G401 (cell line): ENCODE measurements at places on chromosomes 3 and 15.

GRCh38 chr3:175193815-175194518 lies 334.8 kb downstream of the NAALADL2 start:
- DNase-seq, result peak; percentile 4

DNA sequence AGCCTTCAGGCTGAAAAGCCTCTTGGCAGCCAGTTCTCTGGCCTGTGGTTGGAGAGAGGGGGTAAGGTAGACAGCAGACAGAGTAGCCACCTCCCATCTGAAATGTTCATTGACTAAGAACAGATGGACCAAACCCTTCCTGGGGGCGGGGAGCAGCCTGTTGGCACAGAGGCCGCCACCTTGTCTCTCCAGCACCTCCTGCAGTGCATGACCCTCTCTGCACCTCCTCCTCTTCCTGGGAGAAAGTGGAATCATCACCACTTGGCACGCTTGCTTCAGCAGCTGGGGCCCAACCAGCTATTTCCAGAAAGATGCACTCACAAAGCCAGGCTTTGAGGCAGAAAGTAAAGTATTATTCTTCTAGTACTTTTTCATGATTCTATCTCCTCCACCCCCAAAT lies 313.4 kb upstream of the CHRM5 start:
- DNase-seq, result no peak

- DNase-seq, result no peak
Observed at GRCh38 chr3:108060331-108060730, 30.5 kb downstream of the CD47 start.

DNA sequence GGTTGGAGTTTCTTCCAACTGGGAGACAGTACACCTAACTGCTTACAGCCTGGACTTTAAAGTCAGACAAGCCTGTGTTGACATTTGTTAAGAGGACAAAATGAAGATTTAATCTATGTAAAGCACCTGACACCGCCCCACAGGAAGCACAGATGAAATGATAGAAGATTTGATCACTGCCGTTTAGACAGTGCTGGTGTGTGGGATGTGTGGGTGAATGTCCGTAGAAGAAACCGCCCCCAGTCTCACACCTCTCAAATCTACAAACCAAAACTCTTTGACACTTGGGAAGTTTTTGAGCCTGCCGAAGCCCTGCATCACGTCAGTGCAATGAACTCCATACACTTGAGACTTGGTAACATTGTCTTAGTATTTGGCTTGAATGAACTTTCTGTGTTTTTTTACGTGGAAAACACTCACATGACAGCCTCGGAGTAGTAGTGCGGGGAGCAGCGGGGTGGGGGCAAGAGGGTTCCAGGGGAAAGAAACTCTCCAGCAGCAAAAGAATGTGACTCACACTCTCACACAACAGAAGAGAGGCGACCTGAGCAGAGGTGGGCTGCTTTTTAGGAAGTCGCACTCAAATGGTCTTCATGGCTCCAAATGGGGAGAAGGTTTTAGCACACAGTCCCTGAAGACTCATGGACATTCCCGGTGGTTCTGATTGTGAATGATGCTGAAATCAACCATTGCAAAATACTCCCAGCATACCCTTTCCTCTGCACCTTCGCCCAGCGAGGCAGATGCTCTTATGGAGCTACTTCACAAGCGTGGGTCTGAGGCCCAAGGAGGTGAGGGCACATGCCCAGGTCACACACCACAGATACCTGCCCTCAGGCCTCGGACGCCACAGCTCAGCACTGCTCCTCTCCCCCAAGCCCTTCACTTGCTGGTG lies 79.2 kb downstream of the SRGAP3 start:
- DNase-seq, result no peak

DNA sequence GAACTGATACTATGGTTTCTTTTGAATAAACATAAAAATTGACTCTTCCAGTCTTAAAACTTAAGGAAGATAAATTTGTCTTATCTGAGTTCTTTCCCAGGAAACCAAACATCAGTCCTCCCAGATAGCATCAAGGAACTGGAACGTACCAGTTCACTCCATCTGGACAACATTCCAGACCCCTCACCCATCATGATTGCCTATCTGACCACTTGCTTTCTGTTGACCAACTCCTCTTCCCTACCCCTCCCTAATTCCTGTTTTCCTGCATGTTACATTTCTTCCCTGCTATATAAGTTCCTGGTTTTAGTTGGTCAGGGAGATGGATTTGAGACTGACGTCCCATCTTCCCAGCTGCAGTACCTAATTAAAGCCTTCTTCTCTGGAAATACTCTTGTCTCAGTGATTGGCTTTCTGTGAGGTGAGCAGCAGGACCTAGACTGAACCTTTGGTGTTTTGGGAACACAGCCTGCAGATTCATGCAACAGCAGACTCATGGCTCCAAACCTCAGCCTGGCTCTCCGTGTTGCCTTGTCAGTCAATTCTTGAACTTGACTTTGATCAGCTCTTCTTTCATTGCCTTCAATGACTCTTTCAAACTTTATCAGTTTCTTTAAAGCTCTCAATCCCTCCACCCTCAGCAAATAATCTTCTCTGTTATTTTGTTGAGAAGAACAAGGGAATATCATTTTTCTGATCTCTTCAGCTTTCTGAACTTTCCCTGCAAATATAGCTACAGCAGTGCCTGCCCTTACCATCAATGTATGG lies 123.6 kb downstream of the RPL22L1 start:
- no peak for DNase-seq

DNA sequence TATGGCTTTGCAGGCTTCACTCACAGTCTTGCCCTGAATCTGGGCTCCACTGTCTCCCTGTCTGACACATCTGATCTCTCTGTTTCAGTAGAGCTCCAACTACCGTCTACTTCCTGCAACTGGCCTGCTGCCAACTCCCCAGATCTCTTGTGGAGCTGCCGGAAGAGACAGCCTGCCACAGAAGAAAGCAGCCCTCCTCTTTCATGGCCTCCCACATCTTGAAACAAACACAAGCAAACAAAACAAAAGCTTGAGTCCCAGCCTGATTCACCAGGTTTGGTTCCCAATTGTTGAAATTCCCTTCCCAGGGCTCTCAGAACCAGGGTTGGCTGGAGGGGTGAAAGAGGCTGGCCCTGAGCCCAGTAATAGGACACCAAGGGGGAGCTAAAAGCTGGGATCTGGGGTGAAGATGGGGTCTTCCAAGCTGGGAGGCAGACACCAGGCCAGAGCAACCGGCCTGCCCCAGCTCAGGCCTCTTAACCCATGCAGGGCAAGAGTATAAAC lies 55.3 kb upstream of the CA12 start:
- peak; percentile 78 for DNase-seq

GRCh38 chr3:46481636-46482035 lies 16.1 kb upstream of the RTP3 start:
- DNase-seq, result no peak

GRCh38 chr3:183825456-183826161 lies at the start of gene MAP6D1:
MAP6D1 (minus strand) TSS chr3:183825577; CDS start chr3:183825547, 30 bp downstream.
- DNase-seq, result peak; percentile 69

DNA sequence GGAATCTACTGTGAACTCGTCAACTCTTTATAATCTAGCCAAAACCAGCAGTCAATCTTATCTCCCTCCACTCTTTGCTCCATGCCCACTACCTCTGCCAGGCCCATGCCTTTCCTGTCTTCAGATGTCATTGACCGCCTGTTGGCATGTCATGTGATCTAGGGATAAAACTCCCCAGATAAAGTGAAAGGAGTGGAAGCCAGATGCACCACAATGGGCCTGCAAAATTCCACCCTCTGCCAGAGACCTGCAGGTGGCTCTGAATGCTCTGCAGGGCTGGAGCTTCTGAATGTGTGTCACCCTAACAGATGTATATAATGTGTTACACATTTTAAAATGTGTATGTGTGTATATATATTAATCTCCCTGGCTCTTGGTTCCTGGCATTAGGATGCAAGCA lies 2.3 kb upstream of the CCR3 start:
- no peak for DNase-seq

DNA sequence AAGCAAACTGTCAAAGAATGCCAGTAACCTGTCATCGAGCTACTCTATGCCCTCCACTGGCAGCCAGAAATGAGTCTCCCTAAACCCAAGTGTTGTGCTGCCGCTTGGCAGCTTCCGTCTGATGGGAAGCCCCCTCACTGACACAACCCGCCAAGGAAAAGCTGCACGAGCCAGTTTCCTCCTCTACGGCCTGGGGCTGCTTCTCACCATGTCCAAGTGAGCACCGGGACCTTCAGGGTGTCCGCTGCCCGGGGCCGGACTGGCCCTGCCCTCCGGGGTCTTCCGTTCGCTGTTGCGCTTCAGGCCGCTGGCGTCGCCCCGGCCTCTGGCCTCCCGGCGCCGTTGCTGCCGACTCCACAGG lies 490 bp downstream of the TOMM70 start:
- DNase-seq, result peak; percentile 14

GRCh38 chr3:24191801-24192403 lies 246.8 kb downstream of the NR1D2 start:
- no peak for DNase-seq

- DNase-seq, result peak; percentile 48
Observed at GRCh38 chr3:43155464-43156121, 49.7 kb upstream of the POMGNT2 start.

DNA sequence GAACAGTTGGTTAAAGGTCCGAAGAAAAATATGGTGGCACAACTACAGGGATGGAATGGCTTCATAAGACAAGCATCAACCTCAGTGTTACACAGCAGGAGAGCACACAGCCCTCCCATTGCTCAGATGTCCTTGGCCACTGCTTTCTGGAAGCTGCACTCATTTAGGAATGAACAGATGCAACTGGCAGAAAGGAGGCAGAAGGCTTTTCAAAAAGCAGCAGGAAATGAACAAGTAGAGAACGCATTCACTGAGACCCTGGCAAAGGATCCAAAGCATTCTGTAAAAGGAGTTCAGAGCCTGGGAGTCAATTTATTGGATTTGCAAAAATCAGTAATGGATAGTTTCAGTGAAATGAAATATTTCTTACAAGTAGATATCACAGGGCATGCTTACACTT lies 101.1 kb downstream of the PDZRN3 start:
- peak; percentile 23 for DNase-seq

DNA sequence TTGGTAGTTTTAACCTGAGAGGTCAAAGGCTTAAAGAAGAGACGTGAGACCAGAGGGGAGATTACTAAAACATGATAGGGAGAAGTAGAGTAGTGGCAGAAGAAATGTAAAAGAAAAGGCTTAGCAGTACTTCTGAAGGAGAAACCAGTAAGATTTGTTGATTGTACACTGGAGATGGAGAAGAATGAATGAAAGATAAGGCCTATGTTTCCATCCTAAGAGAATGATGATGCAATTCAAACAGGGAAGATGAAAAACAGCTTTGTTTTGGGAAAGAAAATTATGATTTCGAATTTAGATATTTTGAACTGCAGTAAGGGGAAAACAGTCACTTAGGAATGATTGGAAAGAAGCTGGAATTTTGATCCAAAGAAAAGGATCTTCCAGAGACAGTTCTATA lies 97.4 kb upstream of the PLXND1 start:
- DNase-seq, result no peak

- no peak for DNase-seq
Observed at GRCh38 chr3:71462586-71462985, 120.9 kb downstream of the FOXP1 start.

DNA sequence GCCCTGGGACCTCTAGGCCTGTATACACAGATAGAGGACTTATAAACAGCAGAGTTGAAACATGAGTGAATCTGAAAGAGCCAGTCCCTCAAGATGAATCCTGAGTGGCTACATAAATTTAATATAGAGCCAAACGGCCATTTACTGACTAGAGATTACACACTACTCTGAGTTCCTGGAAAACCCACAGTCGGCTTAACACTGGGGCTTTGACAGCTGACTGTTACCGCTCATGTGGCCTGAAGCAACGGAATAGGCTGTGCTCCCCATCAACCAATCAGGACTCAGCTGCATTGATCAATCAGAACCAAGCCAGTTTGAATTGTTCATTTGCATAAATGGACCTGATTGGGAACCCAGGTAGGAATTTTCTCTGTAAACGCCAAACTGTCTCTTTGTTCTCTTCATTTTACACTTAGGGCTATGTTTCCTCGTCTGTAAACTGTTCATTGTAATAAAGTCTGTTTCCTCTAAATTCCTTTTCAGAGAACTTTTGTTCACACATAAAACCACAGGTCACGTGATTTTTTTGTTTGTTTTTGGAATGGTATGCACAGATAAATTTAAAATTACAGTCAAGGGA lies 40.5 kb downstream of the CCNL1 start:
- DNase-seq, result no peak
